ENCODE measurements at places on chromosomes 3 and 15.

DNA sequence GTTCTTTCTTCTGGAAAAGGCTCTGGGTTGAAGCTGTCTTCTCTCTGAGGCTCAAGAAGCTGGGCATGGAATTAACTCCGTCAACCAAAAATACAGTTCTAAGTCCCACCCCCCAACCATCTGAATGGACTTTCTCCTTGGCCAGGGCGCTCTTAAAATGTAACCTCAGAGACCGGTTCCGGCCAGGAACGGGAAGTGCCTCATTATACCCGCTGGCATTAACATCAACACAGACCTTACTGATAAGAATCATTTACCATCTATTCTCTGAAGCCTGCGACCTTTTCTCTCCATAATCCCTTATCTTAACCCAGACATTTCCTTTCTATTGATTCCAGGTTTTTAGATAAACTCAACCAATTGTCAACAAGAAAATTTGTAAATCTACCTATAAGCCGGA lies 64.7 kb downstream of the ATP1B3 start:
- DNase-seq: no peak

DNA sequence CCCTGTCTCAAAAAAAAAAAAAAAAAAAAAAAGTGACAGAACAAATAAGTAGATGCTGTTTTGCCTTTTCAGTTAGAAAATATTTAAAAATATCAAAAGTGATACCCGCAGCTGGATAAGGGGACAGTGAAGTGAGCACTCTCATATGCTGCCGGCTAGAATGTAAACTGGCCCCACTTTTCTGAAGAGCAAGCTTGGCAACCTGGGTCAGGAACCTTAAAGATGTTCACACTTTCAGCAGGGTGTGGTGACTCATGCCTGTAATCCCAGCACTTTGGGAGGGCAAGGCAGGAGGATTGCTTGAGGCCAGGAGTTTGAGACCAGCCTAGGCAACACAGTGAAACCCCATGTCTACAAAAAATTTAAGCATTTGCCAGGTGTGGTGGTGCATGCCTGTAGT lies 17.4 kb downstream of the FSD2 start:
- DNase-seq: no peak

DNA sequence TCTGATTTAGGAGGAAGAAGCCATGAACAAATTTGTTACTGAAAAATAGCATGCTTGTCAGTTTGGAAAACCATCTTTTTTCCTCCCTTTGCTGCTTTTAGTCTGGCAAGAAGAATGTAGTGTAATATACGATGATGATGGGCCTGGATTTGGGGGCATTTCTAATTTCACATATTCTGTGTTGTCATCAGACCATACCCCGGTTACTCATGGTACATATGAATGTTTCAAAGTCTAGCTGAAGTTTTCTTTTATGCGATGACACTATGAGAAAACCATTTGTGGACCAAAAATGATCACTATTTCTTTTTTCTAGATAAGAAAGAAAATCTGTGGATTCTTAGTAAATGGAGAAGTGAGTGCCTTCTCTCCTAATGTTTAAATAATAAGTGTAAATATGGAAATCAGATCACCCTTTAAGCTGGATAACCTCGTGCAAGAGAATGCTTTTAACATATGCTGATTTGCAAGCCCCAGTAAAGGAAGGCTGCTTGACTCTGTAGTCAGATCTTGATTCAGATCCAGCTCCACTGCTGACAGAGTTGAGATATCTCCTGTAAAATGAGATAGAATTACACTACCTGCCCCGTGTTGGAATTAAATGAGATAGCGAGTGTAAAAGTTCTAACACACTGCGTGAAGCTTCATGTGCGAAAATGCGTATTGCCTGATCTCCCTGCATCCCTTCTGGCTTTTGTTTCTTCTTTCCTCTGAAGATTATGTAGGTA lies 3.0 kb downstream of the MEF2A start:
- DNase-seq: no peak

DNA sequence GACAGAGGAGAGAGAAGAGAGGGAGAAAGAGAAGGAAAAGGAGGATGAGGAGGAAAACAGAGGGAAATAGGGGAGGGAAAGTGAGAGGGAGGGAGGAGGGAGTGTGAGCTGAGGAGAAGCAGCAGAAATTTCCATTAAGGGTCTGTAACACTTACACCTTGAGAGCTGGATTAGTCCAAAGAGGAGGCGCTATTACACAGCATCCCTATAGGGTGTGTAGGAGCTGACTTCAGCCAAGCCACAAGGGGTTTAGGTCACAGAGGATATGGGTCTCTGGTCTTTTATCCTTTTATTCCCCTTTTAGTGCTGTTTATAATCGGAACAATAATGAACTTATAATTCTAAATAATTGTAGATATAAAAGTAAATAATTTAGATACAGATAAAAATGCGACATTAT lies 230.4 kb downstream of the GABRG3 start:
- no peak for DNase-seq

DNA sequence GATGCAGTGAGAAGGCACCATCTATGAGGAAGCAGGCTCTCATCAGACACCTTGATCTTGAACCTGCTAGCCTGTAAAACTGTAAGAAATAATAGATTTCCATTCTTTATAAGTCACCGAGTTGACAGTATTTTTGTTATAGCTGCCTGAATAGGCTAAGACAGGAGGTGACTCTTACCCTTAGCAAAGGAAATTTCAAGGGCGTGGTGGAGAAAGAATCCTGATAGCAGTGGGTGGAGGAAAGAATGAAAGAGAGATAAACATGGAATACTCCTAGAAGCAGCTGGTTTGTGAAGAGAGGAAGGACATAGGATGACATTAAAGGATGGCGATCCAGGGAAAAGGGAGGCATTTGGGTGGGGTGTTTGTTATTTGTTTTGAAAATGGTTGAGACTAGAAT lies 41.4 kb downstream of the SIDT1 start:
- DNase-seq: no peak

- no peak for DNase-seq
Observed at GRCh38 chr15:57662091-57662744, 44.3 kb upstream of the POLR2M start.

DNA sequence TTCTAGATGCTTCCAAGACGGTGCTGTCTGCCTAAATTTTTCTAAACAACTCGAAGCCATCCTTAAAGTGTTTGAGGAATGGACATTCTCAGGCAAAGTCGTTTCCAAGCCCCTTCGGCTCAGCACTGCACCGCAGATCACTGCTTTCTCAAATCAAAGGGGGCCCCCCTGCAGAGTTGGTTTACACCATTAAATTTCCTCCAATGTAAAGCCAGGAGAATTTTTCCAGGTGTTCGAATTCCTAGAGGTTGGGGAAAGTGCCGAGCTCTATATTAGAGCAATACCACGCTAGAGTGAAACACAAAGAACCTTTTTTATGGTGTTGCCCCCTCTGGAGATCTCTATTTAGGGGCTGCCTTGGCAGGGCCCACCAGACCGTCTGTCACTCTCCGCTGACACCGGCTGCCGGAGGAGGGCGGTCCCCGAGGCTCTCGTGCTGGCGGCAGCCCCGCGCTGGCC lies 277.9 kb upstream of the NR2F2 start:
- DNase-seq: no peak

DNA sequence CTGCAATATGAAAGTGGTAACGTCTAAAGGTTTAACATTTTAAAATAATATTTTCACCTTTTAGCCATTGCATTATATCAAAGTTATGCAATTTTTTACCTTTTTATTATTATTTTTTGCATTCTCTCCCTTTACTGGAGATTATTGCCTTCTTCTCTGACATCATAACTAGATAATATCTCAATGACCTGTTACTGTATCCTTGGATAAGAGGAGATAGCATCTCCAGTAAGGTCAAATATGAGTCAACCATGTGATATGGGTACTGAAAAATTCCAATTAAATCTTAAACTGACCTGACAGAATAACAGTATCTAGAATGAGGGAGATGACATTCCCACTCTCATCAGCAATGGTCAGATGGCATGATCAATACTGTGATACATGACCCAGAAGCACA lies 108.3 kb downstream of the ZBTB20 start:
- DNase-seq: no peak

GRCh38 chr3:127015282-127016042 lies 32.5 kb downstream of the PLXNA1 start:
- no peak for DNase-seq

GRCh38 chr15:33402600-33402999 lies 91.8 kb downstream of the RYR3 start:
- DNase-seq: no peak

GRCh38 chr3:46684891-46685290 lies 8.6 kb downstream of the ALS2CL start:
- no peak for DNase-seq

- DNase-seq: no peak
Observed at GRCh38 chr3:64184621-64185020, 40.6 kb downstream of the PRICKLE2 start.

GRCh38 chr3:70543493-70543892 lies 231.1 kb upstream of the MDFIC2 start:
- no peak for DNase-seq

GRCh38 chr15:70046679-70047369 lies 50.9 kb downstream of the TLE3 start:
- DNase-seq: no peak

DNA sequence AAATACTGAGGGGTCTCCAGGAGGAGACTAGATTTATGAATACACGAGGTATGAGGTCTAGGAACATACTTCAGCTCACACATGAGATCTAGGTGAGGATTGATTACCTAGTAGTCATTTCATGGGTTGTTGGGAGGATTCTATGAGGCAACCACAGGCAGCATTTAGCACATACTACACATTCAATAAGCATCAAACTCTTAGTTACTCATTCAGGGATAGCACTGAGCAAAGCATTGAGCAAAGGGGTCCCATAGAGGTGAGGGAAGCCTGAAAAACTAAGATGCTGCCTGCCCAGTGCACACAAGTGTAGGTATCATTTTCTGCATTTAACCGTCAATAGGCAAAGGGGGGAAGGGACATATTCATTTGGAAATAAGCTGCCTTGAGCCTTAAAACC lies 4.5 kb downstream of the CCR5 start:
- no peak for DNase-seq

- no peak for DNase-seq
Observed at GRCh38 chr3:46626039-46626438, 13.7 kb downstream of the FAM240A start.

DNA sequence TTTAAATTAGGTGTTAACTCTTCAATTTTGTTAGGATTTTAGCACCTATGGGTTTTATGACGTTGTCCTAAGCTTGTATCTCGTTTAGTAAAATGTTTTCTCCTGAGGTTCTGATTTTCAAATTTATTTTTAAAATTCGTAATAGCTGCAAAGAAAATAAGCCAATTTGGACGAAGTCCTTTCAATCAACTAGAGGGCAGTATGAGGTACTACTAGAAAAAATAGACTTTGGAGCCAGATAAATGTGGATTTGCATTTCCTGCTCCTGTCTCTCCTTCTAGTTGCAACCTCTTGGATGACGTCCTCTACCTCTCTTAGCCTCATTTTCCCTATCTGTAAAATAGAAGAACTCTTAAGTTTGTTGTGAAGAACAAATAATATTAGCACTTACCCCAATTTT lies 81.1 kb downstream of the SLTM start:
- no peak for DNase-seq

- no peak for DNase-seq
Observed at GRCh38 chr3:176814285-176814684, 383.0 kb downstream of the TBL1XR1 start.

DNA sequence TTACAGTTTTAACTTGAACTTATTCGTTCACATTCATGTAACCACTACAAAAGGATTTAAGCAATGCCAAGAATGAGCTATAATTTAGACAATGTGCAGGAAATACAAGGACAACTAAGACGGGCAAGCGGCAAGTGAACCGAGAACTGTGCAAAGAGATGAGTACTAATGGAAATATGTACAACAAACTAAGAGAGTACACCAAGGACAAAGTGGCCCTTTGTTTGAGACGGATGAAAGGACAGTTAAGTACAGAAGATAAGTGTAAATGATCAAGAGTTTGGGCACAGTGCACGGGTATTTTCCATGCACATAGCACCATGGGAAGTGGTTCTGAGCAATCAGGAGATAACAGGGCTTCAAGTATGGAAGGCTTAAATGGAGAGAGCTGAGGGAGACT lies 281.7 kb downstream of the ROBO2 start:
- no peak for DNase-seq

DNA sequence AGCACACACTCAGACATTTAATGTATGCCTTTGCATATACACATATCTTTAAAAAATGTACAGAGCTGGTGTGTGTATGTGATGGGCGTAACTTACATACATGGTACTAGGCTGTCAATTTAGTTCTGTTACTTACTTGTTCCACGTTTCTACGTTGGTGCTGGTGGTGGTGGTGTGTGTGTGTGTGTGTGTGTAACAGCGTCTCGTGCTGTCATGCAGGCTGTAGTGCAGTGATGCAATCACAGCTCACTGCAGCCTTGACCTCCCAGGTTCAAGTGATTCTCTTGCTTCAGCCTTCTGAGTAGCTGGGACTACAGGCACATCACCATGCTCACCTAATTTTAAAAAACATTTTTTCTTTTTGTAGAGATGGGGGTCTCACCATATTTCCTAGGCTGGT lies 64.2 kb downstream of the ISG20 start:
- DNase-seq: no peak

DNA sequence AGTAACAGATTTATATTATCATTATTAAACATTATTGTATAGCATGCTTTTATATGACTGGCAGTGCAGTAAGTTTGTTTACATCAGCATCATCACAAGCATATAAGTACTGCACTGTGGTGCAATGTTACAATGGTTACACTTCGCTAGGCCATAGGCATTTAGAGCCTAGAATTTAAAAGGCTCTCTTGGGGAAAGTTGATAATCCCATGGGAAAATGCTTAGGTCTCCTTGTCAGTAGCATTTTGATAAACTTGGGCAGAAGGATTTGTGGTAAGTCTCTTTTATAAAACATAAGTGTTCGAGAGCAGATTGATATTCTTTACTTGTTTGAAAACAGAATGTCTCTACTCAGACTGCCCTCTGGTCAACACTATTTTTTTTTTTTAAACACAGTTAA lies 7.5 kb downstream of the DTWD1 start:
- no peak for DNase-seq

DNA sequence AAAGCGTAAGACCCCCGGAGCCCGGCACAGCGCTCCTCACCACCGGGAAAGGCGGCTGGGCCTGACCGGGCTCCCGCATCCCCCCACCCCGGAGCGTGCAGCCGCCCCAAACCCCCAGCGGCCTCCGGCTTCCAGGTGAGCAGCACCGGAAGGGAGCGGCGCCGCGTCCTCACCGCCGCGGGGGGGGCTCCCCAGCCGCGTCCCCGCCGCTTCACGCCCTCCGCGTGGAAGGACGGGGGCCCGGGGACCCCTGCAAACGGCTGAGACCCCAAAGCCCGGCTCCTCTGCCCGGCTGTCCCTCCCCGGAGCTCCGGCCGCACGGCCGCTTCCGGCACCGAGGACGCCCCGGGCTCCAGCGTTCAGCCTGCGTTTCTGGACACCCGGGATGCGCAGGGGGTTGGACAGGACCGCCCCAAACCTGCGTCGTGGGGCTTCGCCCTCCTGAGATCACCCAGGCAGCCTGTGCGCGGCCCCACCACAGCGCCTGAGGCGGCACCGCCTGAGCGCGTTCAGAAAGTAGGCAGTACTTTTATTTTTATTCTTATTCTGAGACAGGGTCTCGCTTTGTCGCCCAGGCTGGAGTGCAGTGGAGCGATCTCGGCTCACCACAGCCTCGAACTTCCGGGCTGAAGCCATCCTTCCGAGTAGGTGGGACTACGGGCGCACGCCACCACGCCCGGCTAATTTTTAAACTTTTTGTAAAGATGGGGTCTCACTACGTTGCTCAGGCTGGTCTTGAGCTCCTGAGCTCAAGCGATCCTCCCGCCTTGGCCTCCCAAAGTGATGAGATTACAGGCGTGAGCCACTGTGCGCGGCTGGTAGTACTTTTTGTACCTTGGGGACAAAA lies 51.6 kb upstream of the BLM start:
- DNase-seq: no peak

GRCh38 chr15:85284497-85284896 lies 95.9 kb upstream of the AKAP13 start:
- DNase-seq: no peak

All from stimulated activated CD4-positive, alpha-beta T cell treated with anti-CD3 and anti-CD28 coated beads, Interleukin-4, amount 100 ng/mL, for 4 hours (primary cell).